NCI-H226 (cell line): ENCODE measurements at places on chromosomes 12 and 14.
A peak's percentile ranks its signal among the peaks of the same experiment; 100 is the strongest.

GRCh38 chr14:70807898-70808415 lies 1.4 kb downstream of the MAP3K9 start:
- DNase-seq = peak; percentile 34

DNA sequence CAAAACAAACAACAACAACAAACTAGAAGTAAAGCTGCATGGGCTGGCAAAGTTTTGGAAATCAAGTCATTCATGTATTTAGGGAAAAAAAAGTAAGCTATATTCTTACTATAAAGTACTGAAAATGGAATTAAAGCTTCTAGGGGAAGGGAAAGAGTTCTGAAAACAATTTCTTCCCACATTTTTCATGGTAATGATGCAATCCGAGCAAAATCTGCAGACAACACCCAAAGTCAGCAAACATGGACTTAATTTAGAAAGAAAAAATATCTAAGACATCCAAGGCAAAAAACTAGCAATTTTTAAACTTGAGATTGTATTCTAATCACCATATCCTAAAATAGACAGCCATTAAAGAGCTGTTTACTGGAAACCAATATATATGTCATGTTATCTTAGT lies 86.3 kb downstream of the LRP6 start:
- no peak for DNase-seq

- no peak for DNase-seq
These were observed 36.1 kb downstream of the EID3 start for GRCh38 chr12:104339663-104340062.

DNA sequence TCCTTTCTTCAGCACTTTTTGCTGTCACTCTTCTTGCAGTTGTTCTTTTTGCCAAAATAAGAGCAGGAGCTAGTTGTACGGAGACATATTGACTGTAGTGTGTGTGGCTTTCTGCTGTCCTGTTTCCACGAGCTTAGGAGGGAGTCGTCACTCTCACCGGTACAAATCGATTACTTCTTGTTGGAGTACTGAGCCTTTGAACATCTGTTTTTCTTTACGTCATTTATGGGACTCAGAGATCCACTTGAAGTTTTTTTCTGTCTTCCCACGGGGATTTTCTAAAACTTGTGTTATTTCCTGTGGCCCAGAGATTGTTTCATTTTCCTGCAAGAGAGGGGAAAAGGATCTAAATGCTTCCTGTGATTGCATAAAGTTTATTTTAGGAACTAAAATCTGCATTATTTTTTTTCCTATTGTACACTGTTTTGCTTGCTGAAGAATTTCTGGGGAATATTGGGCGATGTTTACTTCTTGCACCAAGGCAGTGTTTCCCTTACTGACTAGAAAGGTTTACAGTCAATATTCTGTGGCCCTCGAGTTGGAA lies 199.8 kb upstream of the ARHGAP5 start:
- no peak for DNase-seq

GRCh38 chr12:76546889-76547288 lies 12.7 kb downstream of the OSBPL8 start:
- DNase-seq = no peak

DNA sequence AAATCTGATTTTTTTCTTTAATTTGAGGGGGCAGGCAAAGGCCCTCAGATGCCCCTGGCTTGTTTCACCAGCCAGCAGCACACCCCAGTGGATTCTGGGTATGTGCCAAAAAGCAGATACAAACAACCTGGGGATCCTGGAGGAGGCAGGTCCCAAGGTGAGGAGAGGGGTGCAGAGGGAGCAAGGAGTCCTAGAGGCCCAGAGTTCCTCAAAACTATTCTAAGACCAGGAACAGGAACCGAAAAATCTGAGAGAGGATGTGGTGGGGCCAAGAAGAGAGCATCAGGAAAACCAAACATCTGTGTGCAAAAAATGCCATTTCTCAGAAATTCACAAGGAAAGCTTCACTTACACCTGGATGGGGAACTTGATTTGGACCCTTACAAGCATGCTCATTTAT lies 8.2 kb downstream of the KCNA5 start:
- no peak for DNase-seq

DNA sequence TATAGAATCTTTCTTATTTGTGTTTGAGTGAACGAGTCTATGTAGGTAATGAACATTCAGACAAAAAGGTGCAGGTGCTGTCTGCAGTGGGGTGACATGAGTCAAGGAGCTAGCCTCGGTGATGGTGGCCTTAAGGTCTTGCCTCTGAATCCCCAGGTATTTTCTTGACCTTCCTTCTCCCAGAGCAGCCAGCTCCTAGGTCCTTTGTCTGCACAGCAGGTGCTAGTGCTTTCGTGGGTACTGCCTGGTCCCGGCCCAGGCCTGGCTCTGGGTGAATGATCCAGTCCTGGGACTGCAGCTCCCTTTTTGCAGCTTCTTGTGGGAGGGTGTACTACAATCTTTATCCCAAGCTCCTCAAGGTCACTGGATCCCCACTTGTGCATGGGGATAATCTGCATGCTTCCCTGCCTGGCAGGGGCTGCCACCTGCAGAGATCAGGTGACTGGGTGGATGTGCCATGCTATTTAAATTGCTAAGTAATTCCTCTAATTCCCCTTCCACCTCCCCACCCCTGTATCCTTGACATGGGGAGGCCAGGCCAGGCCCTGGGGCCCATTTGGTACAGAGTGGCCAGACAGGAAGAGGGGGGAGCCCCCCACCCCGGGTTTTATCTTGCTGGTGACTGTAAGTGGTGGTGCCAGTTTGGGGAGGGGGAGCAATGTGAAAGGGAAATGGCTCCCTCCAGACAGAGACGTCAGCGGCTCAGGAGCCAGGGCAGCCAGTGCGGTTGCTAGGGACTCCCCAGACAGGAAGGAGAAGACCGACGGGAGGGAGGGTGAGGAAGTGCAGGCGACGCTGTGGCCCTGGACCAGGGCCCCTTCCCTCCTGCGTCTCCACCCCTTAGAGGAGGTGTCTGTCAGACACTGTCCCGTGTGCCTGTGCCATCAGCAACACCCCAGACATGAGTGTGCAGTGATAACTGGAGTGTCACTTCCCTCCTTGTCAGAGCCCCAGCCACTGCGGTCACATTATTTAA lies 6.7 kb downstream of the VASH1 start:
- no peak for DNase-seq

DNA sequence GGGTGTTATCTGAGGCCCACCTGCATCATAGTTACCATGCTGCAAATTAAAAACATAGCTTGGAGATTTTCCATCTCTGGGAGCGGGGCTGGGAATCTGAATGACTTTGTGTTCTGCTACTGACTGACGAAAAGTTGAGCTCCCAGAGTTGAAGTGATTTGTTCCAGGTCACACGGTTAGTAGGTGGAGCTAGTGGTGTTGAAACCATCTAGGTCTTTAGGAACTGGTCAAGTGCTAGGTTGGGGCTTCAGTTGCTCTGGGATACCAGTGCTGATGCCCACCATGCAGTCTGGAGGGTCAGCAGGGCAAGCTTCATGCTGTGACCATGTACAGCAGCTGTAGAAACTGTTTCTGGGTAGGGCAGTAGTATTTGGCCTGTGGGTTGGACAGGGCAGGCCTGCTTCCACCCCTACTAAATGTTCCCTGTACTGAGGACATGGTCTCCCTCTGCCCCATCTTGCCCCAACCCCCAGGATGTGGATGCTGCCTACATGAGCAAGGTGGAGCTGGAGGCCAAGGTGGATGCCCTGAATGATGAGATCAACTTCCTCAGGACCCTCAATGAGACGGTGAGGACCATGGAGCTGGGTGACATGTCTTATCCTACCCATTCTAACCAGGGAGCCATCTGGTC lies 5.3 kb downstream of the KRT7 start:
- no peak for DNase-seq

- DNase-seq = peak; percentile 24
These were observed 846 bp upstream of the MTHFD1 start for GRCh38 chr14:64387232-64387781.

- DNase-seq = no peak
These were observed 88.8 kb downstream of the ATXN7L3B start for GRCh38 chr12:74626397-74626796.

DNA sequence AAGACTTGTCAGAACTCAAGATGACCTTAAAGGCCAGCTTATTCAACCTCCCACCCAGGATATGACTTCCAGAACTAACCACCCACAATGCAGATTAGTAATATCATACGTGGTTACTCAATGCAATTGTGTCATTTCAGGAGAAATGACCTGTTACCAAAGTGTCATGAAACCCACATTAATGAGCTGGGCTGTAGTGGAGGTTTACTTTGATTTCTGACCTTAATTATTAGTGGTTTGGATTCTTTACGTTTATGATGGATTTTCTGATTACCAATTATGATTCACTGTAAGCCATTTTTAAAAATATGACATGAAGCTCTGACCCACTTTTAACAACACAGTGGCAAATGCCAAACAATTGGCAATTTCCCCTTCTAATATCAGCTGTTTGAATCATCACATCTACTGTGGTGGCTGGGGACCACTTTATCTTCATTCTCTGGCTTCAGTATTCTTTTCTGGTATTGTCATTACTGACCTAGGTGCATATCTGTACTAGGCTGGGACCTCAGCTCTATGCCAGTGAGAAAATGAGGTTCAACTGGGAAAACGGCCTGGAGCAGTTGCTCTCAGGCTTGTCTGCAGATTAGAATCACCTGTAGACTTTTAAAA lies 223.3 kb downstream of the RGS6 start:
- DNase-seq = no peak

DNA sequence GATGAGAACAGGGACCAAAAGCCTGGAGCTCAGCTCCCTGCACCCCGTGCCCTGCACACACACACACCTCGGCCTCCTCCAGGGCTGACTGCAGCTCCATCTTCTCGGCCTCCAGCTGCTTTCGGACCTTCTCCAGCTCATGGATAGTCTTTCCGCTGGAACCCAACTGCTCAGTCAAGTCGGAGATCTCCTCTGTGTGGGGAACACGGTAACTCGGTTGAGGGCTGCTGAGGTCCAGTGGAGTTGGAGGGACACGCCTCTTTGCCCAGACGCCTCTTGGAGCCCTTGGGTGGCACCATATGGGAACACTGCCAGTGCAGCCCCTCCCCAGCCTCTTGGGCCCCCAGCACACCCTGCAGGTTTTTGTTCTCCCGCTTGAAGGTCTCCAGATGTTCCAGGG lies 8.7 kb upstream of the MYH6 start:
- no peak for DNase-seq

- no peak for DNase-seq
These were observed 558.8 kb upstream of the FBXO33 start for GRCh38 chr14:39991041-39991440.

- no peak for DNase-seq
These were observed 194.1 kb upstream of the RASSF8 start for GRCh38 chr12:25764409-25764808.

DNA sequence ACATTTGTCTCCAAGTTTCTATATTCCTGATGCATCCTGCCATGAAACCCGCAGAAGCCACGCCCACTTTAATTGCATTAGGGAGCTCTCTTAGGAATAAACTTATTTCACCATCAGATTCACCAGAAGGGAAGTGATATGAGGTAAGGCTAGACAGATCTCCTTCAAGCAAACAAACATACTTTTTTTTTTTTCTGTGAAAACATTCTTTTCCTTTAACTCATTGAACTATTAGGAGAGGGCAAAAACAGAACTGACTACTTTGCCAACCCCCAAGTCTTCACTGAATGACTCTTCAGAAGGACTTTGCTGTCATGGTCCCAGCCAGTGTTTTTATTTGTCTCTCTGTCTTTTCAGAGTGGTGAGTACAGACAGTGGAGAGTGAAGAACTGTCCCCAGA lies 48.4 kb downstream of the GTF2A1 start:
- DNase-seq = no peak

DNA sequence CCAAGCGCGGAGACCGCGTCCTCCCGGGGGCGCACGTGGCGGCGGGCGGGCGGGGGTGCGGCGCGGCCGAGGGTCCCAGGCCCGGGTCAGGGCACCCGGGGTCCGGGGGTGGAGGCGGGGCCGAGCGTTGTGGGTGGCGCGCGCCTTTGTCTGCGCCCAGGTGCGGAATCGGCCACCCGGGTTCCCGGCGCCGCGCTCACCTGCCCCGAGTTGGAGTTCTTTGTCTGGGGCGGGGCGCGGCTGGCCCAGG lies 50.1 kb downstream of the LRCOL1 start:
- DNase-seq = no peak

DNA sequence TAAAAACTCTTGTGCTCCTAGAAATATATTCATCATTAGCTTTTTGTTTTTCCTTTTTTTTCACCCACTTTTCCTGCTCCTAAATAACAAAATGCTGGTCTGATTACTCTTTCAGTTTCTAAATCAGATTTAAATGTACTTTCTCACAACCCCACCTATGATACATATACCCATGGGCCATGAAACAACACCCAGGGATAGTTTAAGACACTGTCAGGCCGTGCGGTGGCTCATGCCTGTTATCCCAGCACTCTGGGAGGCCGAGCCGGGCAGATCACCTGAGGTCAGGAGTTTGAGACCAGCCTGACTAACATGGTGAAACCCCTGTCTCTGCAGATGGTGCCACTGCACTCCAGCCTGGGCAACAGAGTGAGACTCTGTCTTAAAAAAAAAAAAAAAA lies 1.6 kb upstream of the NUMB start:
- DNase-seq = no peak

DNA sequence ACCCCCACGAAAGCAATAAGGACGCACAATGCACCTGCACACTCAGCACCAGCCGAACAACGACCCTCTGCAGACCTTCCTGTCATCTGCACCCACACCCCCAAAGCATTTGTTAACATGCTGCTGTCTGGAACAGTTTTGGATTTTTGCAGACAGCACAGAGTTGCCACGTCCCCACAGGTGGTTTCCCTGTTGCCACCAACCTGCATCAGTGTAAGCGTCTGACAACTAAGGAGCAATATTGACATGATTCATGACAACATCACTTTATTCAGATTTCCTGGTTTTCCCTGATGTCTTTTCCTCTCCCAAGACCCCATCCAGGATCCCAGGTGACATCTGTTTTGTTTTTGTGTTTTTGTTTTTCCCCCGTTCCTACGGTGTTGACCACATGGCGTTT lies 150.7 kb upstream of the C14orf180 start:
- no peak for DNase-seq

- peak; percentile 70 for DNase-seq
These were observed 192.8 kb downstream of the LRIG3 start for GRCh38 chr12:58727521-58727920.

- peak; percentile 80 for DNase-seq
These were observed 334.3 kb upstream of the SYT1 start for GRCh38 chr12:78530100-78530765.

DNA sequence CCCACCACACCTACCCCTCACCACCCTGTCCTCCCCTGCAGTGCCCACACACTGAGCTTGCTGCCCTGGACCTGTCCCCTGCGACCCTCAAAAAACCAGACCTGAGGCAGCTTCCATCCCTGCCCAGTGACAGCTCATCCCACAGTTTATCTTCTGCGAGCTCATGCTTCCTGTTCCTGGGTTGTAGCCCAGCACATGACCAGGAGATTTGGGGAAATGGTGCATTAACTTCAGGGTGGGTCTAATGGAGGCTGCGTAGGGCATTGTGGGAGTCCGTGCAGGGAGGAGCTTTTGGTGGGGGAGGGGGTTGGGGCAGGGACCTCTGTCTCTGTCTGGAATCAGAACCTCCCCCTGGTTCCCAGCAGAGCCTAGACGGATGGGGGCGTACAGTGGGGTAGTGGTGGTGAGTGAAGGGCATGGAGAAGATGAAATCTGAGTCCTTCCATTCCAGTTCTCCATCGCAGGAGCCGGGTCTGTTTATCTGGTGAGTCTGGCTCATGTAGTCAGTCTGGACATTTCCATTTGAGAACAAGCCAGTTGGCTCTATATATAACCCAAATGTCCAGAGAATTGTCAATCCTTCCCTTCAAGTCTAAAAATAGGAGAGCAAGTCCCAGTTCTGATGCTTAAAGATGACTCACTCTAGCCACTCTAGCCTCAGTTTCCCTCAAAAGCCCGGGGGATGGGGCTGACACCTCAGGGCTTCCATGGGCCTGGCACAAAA lies 270.9 kb downstream of the CACNA1C start:
- peak; percentile 22 for DNase-seq
